CD4-positive, alpha-beta T cell treated with Interferon gamma for 1 hour (primary cell): ENCODE measurements at places on chromosomes 4 and X.
A peak's percentile ranks its signal among the peaks of the same experiment; 100 is the strongest.

- no peak for DNase-seq
Measured at GRCh38 chr4:181478656-181479055, 764.5 kb upstream of the TENM3 start.

DNA sequence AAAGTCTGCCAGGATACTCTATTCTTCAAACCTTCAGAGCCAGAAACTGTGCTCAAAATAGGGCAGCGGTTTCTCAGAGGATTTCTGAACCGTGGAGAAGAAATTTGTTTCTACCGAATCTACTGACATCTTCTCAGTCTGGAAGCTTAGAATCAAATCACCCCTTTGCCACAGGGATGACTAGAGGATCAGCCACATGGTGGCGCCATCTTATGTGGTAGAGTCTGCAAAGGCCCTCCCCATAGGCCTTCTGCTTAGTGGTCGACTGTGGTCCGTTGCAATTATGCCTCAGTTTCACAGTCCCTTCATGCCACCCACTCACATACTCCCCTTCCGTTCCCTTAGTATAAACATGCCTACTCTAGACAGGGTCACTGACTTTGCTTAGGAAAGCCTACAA is 680.7 kb upstream of the SPANXN1 start:
- DNase-seq, result no peak

- DNase-seq, result no peak
Measured at GRCh38 chr4:5890063-5890727, 2.7 kb downstream of the CRMP1 start.

GRCh38 chr4:95979961-95980876 is 140.3 kb downstream of the PDHA2 start:
- no peak for DNase-seq

GRCh38 chr4:5969777-5970176 is 48.5 kb downstream of the C4orf50 start:
- no peak for DNase-seq

GRCh38 chrX:13899607-13900006 is 82.7 kb upstream of the GPM6B start:
- no peak for DNase-seq

DNA sequence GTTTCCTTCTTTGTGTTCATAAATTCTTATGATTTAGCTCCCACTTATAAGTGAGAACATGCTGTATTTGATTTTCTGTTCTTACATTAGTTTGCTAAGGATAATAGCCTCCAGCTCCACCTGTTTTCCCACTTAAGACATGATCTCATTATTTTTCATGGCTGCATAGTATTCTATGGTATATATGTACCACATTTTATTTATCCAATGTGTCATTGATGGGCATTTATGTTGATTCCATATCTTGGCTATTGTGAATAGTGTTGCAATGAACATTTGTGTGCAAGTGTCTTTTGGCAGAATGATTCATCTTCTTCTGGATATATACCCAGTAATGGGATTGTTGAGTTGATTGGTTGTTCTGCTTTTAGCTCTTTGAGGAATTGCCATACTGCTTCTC is 1234.8 kb downstream of the ADGRL3 start:
- DNase-seq, result no peak

DNA sequence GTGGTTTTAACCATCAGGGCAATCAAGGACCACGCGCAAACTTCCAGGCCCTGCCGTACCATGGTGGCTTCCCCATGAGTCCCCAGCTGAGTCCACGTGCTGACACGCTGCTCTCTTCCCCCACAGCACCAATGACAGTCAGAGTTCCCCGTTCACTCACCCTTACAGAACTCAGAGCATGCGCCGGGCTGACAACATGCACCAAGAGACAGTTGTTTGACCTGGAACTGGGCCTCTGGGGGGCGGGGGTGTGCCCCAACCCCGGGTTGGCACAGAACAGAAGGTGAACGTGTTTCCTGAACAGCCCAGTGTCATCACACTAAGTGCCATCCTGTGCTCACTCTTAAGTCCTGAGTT is 29.4 kb downstream of the IRF2 start:
- peak; percentile 57 for DNase-seq

DNA sequence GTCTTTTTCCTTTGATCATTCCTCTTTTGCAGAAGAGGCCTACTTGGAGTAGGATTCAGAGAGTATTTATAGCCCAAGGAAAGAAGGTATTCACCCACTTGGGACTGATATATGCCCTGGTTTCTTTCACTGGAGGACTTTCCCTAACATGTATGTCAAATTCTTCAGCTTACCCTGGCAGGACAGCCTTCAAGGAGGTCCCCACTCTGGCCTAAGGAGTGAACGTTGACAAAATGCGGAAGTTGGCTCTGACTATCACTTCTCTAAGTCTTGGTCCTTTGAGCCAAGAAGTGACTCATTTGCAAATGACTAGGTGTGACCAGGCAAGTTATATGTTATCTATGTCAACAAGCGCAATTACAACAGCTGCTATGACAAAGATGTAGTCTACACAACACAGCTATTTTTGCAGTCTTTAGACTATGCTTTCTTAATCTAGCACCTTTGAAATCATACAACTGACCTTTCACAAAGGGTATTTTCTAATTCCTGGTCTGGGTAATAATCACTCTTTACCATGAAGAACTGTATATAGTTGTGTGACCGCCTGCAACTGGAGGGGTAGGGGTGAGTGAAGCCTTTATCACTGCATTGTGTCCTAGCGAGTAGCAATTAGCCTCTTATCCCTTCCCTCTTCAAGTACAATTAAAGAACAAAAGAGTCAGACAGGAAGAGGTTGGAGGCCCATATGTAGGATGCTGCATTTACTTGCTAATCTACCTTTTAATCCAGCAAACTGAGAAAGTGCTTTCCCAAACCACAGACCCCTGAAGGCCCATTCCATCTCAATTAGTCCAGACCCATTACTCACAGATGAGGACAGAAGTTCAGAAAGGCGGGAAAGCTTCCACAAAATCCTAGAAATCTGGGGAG is 50.1 kb downstream of the RASGEF1B start:
- DNase-seq, result peak; percentile 59

DNA sequence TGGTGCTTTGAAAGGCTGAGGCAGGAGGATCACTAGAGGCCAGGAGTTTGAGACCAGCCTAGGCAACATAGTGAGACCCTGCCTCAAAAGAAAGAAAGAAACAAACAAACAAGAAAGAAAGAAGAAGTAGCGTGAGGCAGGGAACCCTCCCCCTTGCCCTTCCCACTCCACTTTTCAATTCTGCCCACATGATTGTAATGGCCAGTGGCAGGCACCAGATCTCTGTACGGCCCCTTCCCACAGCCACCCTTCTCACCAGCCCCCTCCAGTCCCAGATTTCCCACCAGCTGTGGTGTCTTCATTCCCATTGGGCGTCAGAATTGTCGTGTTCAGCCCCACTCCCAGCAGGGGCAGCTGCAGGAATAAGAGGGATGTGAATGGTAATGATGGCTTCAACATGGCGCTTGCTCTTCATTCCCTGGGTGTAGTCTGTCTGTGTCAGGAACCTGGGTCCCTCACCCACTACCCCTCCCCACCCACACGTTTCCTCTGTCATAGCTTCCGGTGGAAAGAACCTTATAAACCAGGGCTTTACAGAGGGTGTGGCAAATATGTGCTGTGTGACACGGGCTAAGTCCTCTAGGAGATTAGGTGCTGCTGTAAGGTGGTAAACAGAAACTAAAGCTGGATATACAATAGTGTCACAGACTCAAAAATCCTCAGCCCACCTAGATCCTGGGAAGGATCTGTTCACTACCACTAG is at the start of gene IL2RG:
Gene IL2RG, minus strand, starts transcription at position 437 of the 703 bp plus-strand sequence. Its CDS starts 38 bp downstream, at position 399.
- peak; percentile 90 for DNase-seq

DNA sequence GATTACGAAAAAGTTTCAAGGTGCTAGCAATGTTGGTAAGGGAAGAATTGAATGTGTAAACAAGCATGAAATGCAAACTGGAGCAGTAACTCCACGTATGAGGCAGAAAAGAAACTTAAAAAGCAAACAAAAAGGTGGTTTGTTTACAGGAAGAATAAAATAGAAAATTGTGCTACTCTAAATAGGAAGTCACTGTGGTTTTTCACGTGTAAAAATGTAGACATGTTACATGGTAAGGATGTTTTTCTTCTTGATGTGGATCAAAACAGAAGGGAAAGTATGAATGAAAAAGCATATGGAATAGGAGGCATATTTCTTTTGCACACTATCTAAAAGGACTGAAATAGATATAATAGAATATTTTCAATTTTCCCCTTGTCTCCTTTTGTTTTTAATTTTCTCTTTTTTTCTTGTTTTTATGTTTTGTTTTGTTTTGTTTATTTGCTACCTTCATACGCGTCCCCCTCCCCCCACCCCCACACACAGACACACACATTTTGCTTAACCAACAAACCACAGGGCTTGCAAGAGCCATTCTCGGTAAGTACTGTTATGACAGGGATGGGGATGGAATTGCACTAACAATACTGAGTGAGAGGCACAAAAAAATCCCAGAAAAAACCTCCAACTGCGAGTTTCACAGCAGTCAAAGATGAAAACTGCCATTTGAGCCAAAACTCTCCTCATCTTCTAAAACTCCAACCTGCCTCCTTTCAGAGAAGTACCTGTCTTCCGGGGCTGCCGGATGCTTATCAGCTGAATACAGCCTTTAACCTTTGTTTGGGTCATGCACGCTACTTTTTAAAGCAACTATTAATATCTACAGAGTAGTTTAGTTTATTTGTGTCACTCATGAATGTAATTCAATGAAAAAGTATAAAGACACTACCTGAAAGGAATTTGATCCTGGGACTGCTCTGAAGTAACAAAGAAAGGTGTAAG is 135.8 kb downstream of the IL15 start:
- no peak for DNase-seq

DNA sequence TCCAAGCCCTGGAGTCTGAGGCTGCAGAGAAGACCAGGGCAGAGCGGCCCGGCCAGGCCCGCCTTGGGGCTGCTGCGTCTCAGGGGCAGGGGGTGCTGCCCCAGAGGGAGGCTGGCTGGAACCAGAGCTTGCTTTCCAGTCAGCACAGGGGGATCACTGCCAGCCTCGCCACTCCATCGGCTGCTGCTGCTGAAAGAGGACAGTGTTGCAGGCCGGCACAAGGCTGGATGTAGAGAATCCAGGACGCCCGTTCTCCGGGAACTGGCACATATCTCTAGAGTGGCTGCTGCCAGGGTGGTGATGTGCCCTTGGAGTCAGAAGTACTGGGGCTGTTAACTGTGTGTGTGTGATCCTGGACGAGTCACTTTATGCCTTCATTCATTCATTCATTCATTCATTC is 31.9 kb upstream of the SORCS2 start:
- no peak for DNase-seq

DNA sequence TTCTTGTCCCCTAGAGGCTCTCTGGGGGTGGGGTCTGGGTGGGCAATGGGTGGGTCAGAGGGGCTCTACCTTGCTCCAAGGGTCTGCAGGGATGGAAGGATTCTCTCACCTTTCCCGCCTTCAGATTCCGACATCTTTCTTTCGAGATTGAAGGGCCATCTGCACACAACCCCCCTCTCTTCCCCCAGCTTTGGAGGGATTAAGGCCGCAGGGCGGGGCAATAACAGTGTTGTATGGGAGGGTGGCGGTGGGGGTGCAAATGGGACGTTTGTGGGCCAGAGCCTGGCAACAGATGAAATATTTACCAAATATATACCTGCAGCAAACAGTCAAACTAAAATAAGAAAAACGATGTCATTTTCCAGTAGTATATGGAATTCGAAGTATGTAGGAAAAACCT is at the start of gene CACNA1F:
Gene CACNA1F, minus strand, starts transcription at position 165 of the 400 bp plus-strand sequence. Its CDS starts 31 bp downstream, at position 134.
- DNase-seq, result no peak

DNA sequence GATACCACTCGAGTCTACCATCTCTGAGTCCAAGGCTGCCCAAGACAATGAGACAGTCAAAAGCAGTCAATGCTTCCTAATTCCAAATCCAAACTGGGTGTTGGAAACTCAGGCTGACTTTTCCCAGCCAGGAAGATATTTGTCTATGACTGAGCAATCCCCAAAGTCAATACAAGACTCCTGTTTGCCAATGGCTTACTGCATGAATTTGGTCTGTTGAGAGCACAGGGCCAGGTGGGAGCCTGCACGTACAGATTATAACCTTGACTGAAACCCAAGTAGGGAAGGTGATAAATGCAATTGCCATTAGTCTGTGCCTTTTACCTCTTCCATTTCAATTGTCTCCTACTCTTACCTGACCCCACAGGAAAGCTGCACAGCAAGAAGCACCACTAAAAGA is 72.6 kb upstream of the PPARGC1A start:
- DNase-seq, result no peak

- DNase-seq, result no peak
Measured at GRCh38 chr4:159010563-159011260, 92.2 kb upstream of the RAPGEF2 start.
